ENCODE measurements at places on chromosomes 2 and 18.

DNA sequence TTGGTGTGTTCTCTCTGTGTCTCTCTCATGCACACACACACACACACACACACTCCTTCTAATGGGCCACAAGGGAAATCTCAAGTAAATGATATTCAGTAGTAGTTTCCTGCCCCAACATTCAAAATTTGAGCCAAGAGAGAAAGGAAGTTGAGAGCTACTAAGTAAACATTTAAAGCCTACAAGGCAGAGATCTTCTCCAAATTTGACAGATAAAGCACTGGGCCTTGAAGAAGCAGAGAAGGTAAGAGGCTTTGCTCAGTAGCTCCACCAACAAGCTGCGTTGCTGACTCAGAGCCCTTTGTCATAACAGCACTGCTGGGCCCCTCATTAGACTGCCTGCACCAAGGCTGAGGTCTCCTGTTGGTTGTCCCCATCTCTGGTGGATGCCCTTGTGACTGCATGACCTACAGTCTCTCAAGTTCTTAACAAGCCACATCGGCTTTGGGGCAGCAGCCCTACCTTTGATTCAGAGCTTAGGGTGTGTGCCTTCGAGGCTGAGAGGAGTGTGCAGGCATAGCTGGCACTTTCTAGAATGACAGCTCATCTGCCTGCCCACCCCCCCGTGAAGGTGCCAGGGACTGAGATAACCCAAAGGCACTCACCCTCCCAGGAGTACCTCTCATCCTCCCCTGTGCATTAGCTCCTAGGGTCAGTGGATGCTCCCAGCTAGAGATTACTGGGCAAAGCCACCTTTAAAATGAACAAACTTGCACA lies 32.3 kb upstream of the NEB start:
- no peak for DNase-seq

DNA sequence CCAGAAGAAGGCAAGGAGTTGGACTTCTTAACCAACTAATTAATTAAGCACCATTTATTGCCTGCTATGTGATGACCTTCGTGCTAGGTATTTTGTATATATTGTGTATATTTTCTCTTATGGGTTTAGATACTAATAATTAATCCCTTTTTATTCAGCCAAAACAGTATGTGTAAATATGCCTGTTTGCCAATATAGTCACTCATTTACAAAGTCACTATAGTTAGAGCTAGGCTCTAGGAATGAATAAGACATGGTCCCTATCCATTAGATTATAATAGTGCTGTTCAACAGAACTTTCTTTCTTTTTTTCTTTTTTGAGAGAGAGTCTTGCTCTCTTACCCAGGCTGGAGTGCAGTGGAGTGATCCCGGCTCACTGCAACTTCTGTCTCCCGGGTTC lies 51.4 kb downstream of the GREB1L start:
- DNase-seq = no peak

GRCh38 chr2:14297340-14297739 lies 335.2 kb upstream of the LRATD1 start:
- DNase-seq = no peak

DNA sequence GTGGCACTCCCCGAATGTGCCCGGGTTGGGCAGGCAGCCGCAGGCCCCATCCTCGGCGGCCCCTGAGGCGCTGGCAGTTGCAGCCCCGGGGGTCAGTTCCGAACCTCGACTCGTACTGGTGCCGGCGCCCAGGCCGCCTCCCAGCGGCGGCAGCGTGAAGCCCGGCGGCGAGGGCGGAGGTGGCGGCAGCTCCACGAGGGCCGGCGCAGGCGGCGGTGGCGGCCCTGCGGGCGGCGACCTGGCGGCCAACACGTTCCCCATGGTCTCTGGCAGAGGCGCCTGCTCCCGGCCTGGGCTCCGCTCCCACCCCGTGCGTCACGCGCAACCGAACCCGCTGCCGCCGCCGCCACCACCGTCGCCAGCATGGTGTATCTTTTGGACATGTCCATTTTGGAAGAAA lies 196.3 kb downstream of the CCDC74A start:
- no peak for DNase-seq

DNA sequence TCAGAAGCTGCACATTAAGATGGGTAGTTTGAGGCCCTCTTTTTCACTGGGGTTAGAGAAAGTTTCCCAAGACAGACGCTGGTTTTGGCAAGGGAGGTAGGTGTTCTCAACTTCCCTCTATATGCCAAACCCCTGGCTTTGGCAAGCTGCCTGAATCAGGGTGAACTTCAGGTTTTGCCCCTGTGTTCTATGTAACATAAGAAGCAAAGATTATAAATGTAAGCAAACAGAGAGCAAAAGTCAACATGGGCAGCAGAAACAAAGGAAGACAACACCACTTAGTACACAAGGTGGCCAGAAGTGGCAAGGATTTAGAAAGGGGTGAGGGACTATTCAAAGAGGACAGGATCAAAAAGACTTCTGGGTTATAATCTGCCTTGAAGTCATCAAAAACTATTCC lies 70.5 kb upstream of the TFCP2L1 start:
- DNase-seq = no peak

DNA sequence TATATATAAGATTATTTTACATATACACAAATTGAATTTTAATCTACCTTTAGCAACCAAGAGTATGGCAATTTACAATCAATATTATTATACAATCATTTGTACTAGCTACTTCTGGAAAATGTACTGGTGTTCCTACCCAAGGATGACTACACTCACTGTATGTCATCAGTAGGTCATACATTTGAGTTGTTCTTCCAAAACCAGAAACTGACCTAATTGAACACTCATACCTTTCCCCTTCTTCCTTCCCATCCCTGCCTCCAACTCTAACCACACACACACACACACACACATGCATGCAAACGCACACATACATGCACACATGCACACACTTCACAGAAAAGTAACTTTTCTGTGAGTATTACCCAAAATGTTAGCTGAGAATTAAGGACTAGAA lies 8.2 kb upstream of the ERCC3 start:
- no peak for DNase-seq

GRCh38 chr18:56458770-56459712 lies 179.4 kb downstream of the TXNL1 start:
- DNase-seq = no peak

DNA sequence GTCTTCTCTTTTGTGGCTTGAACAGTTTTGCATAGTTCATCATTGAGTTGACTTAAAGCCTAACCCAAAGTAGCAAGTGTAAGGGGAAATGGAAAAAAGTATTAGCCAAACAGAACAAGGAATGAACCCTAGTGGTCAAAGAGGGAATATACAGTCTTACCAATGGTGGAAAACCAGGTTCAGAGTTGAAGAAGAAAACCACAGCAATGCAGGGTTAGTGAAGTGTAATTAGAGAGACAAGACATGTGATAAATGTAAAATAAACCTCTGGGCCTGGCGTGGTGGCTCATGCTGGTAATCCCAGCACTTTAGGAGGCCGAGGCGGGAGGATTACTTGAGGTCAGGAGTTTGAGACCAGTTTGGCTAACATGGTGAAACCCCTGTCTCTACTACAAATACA lies 2.4 kb downstream of the TTN start:
- DNase-seq = no peak

DNA sequence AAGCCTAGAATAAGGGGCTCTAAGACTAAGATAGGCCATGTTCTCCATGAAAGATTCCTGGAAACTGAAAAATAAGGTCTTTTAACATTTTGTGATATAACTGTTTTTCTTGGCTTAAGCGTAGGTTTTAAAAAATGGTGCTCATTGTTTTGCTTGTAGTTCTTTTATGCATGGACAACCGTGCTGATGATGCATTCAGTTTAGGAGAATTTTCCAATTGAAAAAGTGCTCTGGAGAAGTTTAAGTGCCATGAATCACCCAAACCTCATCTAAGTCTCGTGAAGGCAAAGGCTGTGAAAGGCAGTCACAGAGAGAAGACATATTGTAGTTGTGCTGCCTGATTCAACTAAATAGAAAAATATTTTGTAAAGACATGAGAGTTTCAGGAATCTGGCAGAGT lies 111.8 kb upstream of the GAREM1 start:
- DNase-seq = no peak

GRCh38 chr2:45812011-45812500 lies 160.6 kb downstream of the PRKCE start:
- DNase-seq = peak; percentile 35

- no peak for DNase-seq
These were observed 2.0 kb downstream of the DQX1 start for GRCh38 chr2:74524005-74524404.

DNA sequence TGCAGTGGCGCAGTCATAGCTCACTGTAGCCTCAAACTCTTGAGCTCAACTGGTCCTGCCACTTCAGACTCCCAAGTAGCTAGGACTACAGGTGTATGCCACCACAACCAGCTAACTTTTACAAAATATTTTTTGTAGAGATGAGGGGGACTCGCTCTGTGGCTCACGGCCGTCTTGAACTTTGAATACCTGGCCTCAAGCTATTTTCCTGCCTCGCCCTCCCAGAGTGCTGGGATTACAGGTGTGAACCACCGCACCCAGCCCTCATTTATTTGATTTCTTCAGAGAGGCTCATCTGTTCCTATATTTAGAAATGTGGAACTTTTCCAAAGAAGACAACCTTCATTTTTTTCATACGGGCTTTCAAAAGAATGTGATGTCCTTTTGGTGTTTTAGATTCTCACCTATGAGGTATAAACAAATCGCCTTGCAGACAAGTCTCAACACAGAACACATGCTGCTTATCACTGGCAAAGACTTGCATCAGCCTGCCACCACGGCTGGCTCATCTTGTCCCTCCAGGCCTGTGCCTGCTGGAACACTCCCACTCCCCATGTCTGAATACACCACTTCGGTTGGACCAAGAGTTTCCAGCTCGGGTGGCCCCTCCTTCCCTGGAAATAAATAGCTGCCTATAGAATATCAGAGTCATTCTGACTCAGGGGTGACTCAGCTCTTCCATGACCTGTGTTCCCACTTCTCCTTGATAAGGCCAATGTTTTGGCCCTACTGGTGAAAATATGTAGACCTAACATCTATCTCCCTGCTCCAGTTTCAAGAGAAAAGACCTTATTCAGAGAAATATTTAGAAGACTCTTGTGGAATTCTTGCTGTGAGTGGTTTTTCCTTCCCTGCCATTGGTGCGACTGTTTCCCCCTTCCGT lies 202.6 kb downstream of the TGIF1 start:
- peak; percentile 84 for DNase-seq

DNA sequence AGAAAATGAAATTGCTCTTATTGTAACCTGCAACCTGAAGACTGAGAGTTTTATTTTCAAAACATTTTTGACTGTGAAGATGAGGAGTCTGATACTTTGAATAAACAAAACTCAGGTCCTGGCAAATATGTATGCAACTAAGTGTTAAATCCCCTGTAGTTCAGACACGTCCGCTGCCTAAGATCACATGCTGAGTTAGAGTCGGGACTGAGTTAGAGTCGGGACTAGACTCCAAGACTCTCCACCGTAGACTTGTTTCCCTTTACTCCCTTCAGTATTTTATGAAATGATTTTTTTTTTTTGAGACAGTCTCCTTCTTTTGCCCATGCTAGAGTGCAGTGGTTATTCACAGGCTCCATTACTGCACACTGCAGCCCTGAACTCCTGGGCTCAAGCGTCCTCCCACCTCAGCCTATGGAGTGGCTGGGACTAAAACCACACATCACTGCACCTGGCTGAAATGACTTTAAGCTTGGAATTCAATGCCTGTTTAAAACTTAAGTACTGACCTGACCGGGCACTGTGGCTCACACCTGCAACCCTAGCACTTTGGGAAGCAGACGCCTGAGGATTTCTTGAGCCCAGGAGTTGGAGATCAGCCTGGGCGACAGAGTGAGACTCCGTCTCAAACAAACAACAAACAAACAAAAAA lies 28.0 kb upstream of the PMAIP1 start:
- no peak for DNase-seq

GRCh38 chr2:120501591-120501990 lies 155.7 kb downstream of the INHBB start:
- DNase-seq = no peak

- DNase-seq = no peak
These were observed 36.8 kb downstream of the PARD6G start for GRCh38 chr18:80210312-80211083.

GRCh38 chr18:24111936-24112335 lies 26.9 kb upstream of the CABYR start:
- no peak for DNase-seq
